ENCODE measurements at places on chromosomes 13 and 19.

- no peak for DNase-seq
Measured at GRCh38 chr13:76813891-76814290, 72.3 kb downstream of the KCTD12 start.

DNA sequence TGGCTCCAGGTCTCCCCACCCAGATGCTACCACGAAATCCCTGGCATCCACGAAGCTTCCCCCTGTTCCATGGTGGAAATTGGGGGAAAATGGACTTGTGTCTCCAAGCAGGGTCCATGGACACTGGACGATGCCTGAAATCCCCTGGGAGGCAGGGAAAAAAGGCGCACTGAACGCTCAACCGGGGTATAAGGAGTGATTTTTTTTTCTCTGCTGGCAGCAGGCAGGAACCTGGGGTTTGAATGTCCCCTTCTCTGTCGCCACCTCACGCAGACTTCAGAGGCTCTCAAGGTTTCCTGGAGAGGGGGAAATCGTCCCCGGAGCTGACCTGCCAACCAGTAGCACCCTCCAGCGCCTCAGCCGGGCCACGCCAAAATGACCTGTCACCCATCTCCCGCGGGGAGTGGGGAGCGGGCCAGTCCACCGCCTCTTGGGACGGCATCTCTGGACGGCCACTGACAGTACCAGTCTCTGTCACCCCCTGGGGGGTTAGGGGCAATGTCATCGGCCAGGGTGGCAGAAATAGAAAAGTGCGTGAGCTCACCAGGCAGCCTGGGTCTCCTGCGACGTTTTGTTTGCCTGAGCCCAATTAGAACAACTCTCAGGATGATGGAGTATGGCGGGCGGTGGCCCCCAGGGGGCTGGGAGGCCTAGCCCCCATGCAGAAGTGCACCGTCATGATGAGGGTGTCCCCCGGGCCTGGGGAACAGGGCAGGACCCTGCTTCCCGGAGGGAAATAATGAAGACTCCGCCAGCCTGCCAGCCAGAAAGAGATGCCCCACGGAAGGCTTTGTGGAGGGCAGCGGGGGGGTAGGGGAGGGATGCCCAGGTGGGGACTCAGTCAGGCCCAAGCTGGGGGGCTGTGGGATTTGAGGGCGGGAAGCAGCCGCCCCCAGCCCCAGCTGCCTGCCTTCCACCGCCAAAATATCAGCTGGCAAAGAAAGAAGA, 2.6 kb downstream of the PTPRS start:
- DNase-seq: no peak

DNA sequence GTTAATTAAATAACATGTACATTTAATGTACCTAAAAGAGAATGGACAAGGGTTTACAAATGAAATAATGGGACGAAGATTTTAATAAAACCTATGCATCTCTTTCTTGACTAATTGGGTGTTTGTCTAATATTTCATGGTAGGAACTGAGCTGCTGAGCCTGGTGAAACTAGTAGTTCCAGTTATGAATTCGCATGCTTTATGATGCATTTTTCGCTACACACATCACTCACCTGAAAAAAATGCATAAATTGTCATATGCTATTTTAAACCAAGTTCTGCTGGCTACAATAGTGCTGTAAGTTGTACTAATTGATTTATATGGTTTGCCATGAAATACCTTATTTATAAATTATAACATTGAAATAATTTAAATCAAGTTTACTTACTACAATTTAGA, 806.8 kb upstream of the SLITRK5 start:
- DNase-seq: no peak

DNA sequence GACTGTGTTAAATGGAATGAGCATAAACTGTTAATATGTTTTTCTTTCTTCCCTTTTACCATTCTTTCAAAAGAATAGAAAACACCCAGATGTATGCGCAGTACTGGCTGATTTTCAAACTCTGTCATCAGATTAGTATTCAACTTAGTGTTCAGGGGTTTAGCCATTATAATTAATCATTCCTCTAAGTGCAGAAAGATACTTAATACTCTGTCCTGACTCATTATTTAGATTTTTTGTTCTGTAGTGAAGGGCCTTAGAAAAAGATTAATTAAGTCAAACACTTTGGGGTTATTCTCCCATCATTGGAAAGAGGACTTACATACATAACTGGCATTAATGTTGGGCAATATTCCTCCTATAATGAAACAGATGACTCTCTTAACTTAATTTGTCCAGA, 1316.7 kb upstream of the SLC10A2 start:
- DNase-seq: peak; percentile 65

GRCh38 chr19:45391346-45391745, 13.5 kb downstream of the PPP1R13L start:
- DNase-seq: no peak

DNA sequence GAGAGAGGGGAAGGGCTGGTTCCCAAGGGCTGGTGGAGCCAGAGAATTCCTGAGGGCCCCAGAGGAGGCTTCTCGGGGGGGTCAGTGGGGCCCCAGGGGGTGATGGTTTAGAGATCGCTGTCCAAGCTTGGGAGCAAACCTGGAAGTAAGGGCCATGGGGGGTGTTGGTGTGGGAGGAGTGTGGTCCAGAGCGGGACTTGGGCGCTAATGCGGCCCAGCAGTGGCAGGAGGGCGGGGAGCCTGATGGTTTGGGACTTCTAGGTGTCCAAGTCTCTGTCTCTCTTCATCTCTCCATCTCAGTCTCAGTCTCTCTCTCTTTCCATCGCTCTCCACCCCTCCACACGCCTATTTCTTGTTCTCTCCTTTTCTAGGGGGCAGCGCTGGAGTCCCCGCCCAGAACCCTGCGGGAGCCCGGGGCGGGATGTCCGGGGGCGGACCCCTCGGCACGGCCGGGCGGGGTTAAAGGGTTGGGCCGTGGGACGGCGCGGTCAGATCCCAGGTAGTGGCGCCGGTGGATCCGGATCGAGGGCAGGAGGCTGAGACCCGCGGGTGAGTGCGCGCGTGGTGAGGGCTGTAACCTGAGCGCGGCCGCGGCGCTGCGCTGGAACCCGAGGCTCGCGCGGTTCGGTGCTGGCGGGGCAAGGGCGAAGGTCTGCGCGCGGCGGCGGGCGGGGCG, at the start of gene CYP4F22:
CYP4F22 (plus strand) TSS at position 491 of the 676 bp plus-strand sequence. CDS start 16,812 bp downstream, outside the sequence.
- no peak for DNase-seq

DNA sequence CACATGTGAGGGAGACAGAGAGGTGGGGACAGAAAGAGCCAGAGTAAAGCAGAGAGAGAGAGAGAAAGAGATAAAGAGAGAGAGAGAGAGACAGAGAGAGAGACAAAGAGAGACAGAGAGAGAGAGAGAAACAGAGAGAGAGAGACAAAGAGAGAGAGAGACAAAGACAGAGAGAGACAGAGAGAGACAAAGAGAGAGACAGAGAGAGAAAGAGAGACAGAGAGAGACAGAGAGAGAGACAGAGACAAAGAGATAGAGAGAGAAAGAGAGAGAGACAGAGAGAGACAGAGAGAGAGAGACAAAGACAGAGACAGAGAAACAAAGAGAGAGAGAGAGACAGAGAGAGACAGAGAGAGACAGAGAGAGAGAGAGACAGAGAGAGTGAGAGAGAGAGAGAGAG, 4.2 kb upstream of the TTYH1 start:
- DNase-seq: no peak

GRCh38 chr19:45908956-45909355, 5.6 kb downstream of the NANOS2 start:
- DNase-seq: no peak

- DNase-seq: peak; percentile 12
Measured at GRCh38 chr13:92994056-92994455, 232.6 kb upstream of the GPC6 start.

DNA sequence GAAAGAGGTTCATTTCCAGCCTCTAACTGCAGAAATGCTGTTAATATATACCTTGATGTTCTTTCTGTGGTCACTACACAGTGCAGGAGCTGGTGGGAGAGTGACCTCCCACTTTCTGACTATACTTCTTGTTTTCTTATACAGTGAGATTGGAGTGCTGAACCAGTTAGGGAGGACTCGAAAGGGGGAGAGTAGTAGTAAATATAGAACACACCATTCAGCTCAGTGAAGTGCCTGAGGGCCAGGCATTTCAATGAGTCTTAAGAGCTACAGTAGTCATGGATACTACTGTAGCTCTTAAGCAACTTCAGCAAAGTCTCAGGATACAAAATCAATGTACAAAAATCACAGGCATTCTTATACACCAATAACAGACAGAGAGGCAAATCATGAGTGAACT, 372.9 kb downstream of the MTUS2 start:
- DNase-seq: no peak

GRCh38 chr13:76654263-76654662, 231.9 kb downstream of the KCTD12 start:
- DNase-seq: no peak

DNA sequence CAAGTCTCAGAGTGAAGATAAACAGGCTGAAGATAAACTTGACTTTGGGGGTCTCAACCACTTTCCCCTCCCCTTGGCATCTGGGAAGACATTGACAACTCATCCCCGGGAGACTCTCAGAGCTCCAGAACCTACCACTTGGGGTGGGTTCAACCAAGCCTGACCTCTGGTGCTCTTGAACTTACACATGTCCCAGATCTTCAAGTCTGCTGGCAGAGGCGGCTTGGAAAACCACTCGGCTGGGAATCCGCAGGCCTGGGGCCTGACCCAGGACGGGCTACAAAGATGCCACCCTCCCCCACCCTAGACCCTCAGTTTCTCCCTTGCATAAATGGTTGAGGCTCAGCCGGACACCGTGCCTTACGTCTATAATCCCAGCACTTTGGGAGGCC, 512 bp downstream of the LRRC8E start:
- no peak for DNase-seq

DNA sequence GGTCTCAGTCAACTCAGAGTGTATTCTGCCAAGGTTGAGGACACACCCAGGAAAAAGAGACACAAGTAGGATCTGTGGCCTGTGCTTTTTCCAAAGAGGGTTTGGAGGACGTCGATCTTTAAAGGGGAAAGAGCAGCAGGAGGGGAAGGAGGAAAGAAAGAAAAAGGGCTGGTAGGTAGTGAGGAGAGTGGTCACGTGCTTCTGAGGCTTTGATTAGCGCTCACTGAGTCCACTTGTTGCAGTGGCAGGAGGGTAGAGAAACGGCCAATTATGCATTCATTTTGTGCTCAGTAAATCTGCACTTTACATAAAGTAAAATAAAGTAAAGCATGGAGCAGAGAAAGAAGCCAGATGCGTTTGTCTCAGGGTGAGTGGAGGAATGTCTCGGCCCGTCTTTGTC, 126.0 kb upstream of the VSTM2B start:
- no peak for DNase-seq

GRCh38 chr13:113631341-113632095, 26.5 kb downstream of the ATP4B start:
- DNase-seq: no peak

DNA sequence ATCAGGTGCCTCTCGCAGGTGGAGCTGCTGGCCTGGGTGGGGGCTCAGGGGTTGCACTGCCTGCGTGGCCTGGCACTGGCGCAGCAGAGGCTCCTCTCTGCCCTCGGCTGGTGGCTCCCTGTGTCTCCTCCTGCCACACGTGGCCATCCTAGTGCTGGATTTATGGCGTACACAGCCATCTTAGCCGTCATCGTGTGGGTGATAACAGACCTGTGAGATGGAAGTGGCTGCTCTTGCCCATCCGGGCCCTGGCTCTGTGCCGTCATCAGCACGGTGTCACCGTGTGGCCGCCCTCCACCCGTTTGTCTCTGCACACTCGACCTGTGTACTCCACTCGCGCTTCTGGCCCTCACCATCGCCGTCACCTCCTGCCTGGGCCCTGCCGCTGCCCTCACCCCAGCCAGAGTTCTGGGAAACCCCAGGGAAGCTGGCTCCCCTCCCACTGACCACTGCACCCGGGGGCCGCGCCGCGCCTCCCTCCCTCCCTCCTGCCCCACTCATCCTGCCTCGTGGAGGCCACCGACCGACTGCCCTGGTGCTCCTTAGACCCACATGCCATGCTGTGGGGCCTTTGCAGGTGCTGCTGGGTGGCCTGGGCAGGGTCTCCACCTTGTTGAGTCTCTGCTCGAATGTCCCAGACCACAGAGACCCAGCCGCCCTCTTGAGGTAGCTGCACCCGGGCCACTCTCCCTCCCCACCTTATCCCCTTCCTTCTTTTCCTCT, 29.5 kb downstream of the TMEM255B start:
- no peak for DNase-seq
